ENCODE measurements at places on chromosomes 5 and 9.

GRCh38 chr5:170476704-170477103 lies 27.1 kb upstream of the KCNIP1 start:
- DNase-seq, result no peak

- no peak for DNase-seq
These were observed 127.8 kb upstream of the RAPGEF1 start for GRCh38 chr9:131867611-131868192.

- DNase-seq, result no peak
These were observed 94.4 kb downstream of the TRIO start for GRCh38 chr5:14237317-14238086.

DNA sequence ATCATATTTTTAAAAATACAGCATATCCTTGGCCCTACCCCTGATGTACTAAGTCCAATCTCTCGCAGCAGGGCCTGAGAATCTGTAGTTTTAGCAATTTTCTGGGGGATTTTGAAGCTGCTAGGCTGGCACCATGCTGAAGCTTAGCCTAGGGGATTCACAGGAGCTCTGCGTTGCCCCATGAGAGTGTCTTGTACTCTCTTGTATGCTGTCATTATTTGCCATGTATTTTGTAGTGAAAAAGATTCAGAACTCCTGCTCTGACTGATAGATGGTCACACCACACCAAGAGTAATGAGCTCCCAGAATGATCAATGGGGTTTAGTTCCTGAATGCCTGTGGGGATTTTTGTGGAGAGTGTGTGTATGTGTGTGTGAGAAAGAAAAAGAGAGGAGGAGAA lies 20.7 kb upstream of the TRMT10B start:
- no peak for DNase-seq

DNA sequence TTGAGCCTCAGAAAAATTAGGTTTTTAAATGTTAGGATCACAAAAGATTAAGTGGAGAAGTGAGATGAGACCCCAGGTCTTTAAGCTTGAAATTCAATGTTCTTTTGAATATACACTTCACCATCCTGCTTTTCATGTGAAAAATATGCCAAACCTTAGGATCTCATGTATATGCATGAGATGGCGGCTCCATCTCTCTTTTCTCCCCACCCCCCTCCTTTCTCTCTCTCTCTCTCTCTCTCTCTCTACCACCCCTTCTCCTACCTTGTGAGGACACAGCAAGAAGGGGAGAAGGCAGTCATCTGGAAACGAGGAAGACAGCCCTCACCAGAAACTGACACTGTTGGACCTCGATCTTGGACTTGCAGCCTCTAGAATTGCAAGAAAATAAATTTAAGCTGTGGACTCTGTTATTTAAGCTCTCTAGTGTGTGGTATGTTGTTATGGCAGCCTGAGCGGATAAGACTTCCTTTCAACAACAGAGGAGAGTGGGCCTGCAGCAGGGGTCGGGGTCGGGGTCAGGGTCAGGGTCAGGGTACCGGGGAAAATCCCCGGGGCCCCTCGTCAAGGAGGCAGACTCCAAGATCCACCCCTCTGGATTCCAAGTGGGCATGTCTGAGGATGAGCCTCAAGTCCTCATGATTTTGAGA lies 16.4 kb upstream of the ALDH1B1 start:
- DNase-seq, result no peak
